Caco-2 (cell line): ENCODE measurements at places on chromosomes 11 and 22.

GRCh38 chr11:7665473-7666291 is 7.6 kb downstream of the CYB5R2 start:
- peak; percentile 90 for DNase-seq

- no peak for DNase-seq
These were observed 24.2 kb downstream of the SPTBN2 start for GRCh38 chr11:66704659-66705360.

GRCh38 chr11:117822074-117823033 is 2.2 kb downstream of the FXYD2 start:
- peak; percentile 38 for DNase-seq

GRCh38 chr11:12602421-12602820 is 71.8 kb upstream of the TEAD1 start:
- DNase-seq = no peak

DNA sequence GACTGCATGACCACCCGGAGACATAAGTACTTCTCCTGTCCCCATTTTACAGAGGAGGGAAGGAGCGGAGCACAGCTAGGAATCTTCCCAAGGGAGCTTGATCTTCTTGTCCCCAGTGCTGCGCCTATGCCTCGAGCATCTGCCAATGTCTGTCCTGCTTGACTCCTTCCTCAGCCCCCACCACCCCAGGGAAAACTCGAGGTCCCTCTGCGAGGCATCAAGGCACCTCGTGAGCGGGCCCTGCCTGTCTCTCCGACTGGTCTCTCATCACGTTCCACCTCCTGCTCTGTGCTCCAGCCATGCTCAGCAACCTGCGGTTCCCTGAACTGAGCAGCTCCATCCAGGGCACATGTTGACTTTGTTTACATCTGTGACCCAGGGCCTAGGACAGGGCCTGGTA is 2.5 kb downstream of the NCF4 start:
- DNase-seq = no peak

GRCh38 chr22:30079952-30080533 is at the start of gene HORMAD2:
TSS of gene HORMAD2 (plus strand) at chr22:30080464. CDS start at chr22:30093953, 13,489 bp downstream.
- DNase-seq = no peak

DNA sequence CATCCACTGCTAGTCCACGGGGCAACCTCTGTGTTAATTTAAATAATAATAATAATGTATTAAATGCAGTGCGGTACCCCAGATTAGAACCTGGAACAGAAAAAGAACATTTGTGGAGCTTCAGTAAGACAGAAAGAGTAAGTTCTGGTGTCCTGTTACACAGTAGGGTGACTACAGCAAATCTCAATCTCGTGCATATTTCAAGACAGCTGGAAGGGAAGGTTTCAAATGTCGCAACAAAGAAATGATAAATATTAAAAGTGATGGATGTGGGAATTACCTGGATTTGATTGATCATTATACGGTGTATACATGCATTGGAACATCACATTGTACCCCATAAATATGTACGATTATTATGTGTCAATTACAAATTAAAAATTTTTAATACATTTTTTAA is 1.7 kb upstream of the RAC2 start:
- no peak for DNase-seq

DNA sequence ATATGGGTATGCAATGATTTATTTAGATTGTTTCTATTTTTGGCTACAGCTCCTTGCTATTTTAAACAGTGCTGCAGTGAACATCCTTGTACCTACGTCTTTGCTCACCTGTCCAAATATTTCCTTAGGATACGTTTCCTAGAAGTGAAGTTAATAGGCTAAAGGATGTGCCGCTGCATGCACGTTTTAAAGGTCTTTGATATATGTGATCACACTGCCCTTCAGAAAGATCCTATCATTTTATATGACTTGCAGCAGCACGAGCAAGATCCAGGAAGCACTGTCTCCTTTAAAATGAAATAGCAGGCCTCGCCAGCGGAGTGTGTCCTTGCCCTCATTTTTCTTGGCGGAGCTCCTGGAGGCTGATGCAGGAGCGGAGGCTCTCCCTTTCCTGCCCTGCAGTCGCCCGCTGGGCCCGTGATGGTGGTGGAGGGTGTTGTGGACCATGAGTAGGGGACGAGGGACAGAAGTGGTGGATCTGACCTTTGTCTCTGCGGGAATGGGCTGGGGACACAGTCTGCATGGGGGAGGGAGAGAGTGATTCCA is 19.4 kb downstream of the RPS6KA4 start:
- DNase-seq = no peak

- no peak for DNase-seq
These were observed 106.9 kb downstream of the ADAMTS15 start for GRCh38 chr11:130555251-130555841.

- no peak for DNase-seq
These were observed 158.2 kb downstream of the TTC28 start for GRCh38 chr22:28521451-28521850.

GRCh38 chr11:16408619-16409018 is 52.3 kb upstream of the SOX6 start:
- no peak for DNase-seq

GRCh38 chr22:19203834-19204233 is 25.3 kb upstream of the SLC25A1 start:
- no peak for DNase-seq

GRCh38 chr11:9982127-9982795 is 311.8 kb downstream of the SBF2 start:
- DNase-seq = no peak

DNA sequence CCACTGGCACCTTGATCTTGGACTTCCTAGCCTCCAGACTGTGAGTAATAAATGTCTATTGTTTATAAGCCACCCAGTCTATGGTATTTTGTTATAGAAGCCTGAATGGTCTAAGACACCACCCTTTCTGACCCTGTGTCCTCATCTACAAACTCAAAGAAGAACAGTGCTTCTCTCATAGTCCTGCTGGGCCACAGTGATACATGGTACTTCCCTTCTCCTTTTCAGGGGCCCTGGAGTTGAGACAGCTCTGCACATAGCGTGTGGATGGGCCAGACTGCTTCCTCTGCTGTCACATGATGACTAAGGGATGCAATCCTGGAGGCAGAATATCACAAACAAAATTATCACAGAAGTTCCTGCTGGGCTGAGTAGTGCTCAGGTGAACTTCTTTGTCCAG is 5.0 kb downstream of the KCNJ11 start:
- DNase-seq = no peak

GRCh38 chr11:66124564-66124963 is 54.5 kb downstream of the PACS1 start:
- no peak for DNase-seq

DNA sequence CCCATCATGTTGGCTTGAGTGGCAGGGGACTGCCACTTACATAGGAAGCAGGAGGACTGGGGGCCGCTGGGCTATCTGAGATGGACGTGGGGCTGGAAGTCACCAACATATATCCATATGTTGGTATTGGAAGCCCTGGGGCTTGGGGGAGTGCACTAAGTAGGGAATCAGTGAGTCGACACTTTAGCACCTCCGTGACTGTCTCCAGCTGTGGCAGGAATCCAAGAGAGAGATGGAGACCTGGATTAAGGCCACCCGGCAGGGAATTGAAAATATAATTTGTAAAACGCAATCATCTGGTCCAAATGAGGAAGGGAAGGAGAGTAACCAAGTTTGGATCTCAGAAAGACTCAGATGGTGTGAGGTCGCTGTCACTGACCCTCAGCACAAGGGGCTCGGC is 68.4 kb downstream of the ELFN2 start:
- no peak for DNase-seq

DNA sequence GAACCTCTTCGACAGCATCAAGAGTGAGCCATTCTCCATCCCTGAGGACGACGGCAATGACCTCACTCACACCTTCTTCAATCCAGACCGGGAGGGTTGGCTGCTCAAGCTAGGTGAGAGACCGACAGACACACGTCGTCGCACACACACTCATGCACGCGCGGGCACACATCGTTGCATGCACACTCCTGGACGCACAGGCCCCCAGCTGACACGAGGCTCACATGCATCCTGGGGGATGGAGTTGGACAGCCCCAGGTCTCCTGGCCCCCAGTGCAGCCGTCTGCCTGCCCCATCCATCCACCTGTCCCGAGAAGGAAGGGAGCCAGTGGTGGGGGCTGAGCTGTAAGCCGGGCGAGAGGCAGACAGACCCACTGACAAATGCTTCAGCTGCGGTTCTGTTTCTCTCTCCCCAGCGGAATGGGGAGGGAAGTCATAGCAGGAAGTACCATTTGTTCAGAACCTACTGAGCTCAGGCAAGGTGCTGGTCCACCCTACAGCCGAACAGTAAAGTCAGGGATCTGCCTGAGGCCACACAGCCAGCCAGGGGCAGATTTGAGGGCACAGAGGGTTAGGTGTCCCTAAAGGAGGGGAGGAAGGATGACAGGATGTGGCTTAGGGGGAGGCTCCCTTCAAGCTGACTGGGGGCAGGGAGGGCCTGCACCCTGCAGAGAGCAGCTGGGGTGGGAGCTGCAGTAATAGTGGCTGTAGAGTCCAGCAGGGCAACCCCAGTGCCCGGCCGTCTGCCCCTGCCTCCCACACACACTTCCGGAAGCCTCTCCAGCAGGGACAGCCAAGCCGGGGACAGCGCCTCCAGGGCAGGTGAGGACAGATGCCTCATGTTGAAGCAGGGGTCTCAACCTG is 27.1 kb downstream of the CYTH4 start:
- DNase-seq = no peak

- DNase-seq = no peak
These were observed 93.3 kb downstream of the RCN1 start for GRCh38 chr11:32184041-32184722.

GRCh38 chr11:92954003-92954402 is 15.4 kb upstream of the MTNR1B start:
- DNase-seq = no peak

DNA sequence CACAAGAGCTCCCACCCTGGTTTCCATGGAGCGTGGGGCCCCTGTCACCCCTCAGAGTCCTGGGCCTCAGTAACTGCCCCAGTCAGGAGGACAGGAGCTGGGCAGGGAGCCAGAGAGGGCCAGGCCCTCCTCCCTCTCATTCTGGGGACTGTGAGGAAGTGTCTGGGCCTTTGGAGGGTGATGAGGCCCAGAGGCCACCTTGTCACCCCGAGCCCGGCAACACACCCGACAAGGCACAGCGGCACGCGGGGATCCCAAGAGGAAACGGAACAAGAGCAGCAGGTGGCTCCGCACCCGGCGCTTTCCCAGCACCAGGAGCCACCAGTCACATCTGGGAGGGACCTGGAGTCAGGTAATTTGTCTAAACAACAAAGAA is 72.1 kb downstream of the CELSR1 start:
- no peak for DNase-seq

- DNase-seq = no peak
These were observed 34.4 kb upstream of the TECTA start for GRCh38 chr11:121066623-121067022.

DNA sequence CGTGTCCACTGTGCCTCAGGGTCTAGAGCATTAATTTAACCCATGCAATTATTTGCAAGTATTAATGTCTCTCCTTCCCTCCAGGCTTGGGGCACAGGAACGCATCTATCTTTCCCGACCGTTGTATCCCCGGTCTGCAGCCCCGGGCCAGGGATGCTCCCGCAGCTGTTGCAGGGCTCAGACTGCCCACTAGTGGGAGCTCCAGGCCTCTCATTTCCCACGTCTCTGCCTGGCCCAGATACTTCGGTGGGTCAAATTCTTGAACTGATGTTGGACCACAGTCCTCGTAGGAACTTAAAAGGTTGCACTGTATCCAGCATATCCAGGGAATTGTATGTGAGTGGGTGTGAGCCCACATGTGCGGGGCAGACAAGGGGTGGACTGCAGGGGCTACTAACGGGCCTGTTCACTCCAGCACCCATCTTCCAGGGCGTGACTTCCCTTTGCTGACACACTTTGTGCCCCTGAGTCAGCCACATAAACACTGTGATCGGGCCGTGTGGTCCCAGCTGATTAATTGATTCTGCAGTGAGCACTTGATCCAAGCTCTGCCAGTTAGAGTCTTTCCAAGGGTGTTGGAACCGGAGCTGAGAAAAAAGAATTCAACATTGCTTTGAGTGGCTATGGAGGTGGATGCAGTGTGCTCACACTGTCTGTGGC is 451.3 kb downstream of the TBC1D22A start:
- peak; percentile 48 for DNase-seq

DNA sequence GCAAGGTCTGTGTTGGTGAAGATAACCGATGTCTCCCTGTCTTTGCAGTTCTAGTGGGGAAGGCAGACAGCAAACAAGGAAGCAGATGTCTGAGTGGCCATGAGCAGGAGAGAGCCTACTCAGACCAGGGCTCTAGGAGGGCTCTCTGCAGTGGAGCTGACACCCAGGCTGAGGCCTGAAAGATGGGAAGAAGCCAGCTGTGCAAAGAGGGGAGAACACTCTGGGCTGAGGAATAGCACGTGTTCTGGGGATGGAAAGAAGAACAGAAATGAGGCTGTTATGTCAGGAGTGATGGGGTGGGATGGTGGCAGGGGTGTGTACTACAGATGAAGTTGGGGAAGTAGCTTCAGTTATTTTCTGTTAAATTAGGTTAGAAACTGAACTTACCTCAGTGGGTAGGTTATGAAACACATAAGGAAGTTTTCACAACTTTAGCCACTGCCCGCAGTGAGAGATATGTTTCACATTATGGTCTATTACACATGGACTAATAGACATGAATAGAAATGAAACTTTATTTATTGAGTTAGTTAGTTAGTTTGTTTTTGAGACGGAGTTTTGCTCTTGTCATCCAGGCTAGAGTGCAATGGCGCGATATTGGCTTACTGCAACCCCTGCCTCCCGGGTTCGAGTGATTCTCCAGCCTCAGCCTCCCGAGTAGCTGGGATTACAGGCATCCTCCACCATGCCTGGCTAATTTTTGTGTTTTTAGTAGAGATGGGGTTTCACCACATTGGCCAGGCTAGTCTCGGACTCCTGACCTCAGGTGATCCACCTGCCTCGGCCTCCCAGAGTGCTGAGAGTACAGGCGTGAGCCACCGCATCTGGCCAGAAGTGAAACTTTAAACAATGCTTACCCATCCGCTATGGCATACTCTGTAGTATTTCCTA is 7.8 kb downstream of the DCPS start:
- DNase-seq = no peak

DNA sequence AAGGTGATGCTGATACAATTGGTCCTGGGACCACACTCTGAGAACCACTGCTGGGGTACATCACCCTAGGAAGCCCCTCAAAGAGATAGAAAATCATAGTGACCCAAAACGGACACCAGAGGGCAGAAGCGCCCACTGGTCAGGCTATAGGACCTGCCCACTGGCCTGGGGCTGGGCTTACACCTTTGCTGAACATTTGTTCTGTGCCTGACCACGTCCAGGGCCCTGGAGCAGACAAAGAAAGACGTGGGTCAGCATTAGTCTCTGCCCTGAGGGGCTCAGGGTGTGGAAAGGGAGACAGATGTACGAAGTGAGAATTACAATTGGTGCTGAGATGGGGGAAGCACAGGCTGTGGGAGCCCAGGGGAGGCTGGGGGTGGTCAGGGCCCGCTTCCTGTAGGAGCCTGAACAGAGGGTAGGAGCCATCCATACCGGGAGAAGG is 14.4 kb upstream of the SERPINH1 start:
- DNase-seq = peak; percentile 89
